ENCODE measurements at places on chromosomes 16 and 17.

- DNase-seq, result peak; percentile 50
These were observed 13.1 kb downstream of the FMNL1 start for GRCh38 chr17:45234641-45235415.

- no peak for DNase-seq
These were observed 13.8 kb downstream of the NDUFAF8 start for GRCh38 chr17:81252987-81253329.

DNA sequence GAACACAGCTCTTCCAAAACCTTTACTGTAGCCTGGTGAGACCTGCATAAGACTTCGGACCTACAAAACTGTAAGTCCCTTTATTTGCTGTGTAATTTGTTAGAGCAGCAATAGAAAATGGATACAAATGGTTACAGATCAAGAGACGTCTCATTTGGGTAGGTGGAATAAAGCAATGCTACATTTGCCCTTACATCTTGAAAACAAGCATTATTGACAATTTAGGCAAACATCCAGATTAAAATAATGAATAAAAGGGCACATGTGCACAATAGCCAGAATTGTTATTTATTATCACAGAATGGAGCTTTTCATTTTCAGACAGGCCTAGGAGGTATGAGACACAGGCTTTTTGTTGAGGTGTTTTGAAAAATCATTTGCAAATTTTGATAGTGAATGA lies 222.2 kb upstream of the CPHXL start:
- DNase-seq, result no peak

DNA sequence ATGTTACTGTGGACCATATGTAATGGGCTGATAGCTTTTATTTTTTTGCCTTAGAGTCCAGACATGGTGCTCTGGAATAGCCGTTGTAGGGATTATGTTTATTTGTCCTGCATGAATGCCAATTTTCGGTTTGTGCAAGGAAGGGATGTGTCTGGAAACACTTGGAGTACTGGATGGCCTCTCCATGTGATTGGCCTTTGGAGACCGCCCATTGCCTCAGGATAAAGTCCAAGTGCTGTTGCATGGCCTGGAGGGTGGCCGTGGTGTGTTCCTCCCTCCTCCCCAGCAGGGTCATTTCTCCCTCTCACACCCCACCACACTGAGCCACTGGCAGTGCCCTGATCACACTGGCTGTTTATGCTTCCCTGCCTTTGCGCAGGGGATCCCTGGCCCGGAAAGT lies 93.9 kb downstream of the MSI2 start:
- DNase-seq, result no peak

DNA sequence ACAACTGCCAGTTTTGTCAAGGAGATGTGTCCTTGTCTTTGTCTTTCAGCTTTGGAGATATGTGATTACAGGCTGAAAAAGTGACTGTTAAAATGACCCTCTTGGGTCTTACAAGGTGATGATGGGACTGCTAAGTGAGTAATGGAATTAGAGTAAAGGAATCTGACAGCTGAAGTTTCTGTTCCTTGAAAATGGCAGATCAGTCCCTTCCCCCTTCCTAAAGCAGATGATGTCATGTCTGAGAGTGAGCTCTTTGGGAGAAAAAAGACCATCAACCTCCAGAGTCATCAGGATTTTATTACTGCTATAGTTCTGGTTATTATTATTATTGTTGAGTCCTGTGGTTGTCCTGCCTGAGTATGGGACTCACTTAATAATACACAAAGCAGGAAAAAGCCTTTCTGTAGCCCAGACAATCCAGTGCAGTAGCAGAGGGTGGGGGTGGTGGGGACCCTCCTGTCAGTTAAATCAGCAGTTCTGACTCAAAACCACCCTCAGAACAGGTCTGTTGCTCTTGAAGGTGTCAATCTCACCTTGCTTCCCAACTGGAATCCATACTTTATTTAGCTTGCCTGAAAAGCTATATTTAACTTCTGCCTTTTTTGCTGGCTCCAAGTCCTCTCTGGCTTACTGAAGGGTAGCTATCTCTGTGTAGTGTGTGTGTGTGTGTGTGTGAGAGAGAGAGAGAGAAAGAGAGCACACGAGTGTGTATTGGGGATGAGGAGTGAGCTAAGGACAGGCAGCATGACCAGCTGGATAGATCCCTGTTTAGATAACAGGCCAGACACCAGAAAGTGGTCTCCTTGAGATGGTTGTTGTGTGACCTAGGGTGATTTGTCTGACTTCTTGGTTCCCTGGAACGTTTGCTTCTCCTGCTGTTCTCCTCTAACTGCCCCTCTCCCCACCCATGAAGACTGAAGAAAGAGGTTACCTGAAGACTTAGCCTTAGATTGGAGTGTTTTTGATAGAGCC lies 4.9 kb downstream of the HROB start:
- peak; percentile 54 for DNase-seq

DNA sequence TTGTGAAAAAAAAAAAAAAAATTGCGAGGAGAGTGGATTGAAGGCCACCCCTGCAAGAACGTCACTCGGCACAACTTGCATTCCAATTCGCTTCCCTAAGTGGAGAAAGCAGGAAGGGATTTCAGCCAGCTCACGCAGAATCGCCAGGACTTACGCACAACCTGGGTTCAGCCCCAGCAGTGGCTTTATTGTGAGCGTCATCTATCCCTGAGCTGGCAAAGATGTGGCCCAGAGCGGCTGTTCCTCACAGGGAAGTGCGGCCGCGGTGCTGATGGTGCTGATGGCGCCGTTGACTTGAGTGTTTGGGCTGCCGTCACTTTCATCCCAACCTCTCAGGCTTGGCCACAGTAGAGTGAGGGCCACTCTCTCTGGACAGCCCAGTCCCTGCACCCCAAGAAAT lies 197.6 kb downstream of the NTN1 start:
- DNase-seq, result no peak

DNA sequence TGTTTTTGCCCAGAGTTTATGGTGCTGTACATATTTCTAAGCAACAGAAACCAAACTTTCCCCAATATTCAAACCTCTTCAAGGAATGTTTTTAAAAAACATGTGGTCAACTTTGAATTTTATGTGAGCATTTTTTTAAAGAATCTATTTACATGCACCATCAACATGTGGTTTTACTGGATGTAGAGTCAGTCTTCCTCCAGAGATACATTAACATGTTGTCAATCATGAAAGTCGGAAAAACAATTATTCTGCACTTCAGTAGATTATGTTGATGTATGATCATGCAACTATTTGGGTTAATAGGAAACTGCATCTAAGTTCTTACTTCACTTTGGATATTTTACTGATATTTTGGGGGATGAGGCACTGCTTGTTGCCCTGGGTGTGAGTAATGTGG lies 208.6 kb downstream of the FOXL1 start:
- no peak for DNase-seq

GRCh38 chr16:84692451-84693214 lies 7.2 kb upstream of the USP10 start:
- peak; percentile 48 for DNase-seq

DNA sequence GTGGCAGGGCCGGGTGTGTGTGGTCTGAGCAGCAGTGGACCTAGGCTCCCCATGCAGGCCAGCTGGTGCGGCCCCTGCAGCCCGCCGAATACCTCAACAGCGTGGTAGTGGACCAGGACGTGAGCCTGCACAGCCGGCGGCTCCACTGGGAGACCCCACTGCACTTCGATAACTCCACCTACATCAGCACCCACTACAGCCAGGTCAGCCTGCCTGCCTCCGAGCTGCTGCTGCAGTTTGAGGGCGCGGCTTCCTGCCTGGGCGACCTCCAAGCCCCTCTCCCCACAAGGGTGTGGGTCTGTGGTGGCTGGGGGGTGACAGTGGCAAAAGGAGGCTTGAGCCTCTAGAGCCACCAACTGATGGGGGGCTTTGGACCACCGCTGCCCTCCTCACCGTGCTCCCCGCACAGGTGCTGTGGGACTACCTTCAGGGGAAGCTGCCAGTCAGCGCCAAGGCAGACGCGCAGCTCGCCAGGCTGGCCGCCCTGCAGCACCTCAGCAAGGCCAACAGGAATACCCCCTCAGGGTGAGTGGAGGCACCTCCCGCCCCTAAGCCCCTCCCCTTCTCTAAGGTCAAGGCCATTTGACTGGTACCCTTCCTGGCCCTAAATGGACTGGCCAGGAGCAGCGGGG lies 8.4 kb upstream of the SMIM5 start:
- DNase-seq, result no peak

GRCh38 chr17:63276821-63277220 lies 169.3 kb downstream of the CYB561 start:
- DNase-seq, result no peak

DNA sequence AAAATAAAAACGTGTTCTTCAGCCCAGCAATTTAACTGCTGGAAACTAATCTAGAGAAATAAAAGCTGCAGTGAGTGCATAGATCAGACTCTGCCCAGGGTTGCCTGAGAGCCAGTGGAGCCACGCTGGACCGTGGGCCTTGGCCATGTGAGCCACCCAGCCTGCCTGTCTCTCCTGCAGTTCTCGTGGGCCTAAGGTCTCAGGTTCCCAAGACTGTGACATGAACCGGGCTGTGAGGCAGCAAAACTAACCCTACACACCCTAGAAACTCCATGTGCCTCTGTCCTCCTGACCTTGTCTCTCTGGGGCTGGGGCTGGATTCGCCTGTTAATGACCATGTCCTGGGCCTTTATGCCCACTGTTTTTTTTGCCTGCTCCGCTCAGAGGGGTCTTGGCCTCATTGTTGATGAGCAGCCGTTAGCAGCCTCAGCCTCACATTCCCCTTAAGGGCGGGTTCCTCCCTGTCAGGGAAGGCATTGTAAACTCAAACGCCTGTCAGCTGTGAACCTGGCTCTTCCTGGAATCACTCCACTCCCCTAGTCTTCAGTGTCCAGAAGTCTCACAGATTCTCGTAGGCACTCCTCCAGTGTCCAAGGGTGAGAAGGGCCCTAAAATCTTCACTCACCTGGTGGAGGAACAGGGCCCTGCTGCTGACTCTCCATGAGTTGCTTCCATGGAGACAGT lies 16.9 kb downstream of the C16orf90 start:
- DNase-seq, result no peak

- DNase-seq, result no peak
These were observed 81.2 kb upstream of the GOT2 start for GRCh38 chr16:58815181-58815888.

DNA sequence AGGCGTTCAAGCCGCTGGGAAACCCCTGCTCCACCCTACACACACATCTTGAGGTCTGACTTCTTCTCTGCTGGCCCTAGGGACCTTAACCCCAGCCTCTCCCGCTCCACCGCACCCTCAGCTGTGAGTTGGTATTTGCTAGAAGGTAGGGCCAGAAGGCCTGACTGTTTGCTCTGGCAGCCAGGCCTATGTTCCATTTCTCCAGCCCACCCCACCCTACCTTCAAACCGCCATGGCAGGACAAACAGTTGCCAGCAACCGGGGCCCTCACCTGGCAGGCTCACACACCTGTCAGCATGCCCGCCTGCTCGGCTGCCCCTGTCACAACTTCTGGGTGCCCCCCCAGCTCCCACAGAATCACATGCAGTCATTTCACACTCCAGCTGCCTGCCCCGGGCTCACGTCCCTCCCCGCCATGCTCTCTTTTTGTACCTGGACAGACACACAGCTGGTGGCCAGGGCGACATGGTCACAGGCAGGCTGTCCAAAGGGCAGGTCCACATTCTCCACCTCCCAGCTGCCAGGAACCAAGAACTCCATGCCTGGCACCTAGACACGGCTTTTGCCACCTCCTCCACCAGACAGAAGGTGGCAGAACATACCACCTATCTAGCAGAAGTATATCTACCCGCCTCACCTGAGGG lies 2.6 kb upstream of the ATP2A3 start:
- DNase-seq, result no peak

DNA sequence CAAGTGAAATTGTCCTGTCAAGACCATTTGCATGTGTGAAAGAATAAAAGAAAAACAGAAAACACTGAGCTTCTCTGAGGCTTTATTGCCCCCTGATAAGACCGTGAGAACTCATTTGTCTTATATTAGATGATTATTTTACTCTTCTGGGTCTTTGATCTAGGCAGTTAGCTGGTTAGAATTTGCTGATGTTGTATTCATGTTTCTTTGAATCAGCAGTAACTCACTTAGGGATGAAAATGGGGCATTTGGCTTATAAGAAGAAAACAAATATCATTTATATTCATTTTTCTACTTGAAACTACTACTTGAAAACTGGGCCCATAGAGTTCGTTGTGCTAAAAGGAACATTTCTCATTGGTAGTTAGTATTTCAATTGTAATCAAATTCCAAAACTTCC lies 93.1 kb upstream of the RBFOX1 start:
- DNase-seq, result no peak

GRCh38 chr16:23071196-23072083 lies 77.8 kb downstream of the USP31 start:
- DNase-seq, result no peak

GRCh38 chr17:57085448-57086068 lies 512 bp downstream of the AKAP1 start:
- DNase-seq, result peak; percentile 23

- no peak for DNase-seq
These were observed 19.8 kb upstream of the BAIAP2 start for GRCh38 chr17:81015136-81015535.
